ENCODE measurements at places on chromosomes 3 and 15. TPM values are rescaled to one million over a fixed set of nuclear protein-coding genes. Genes with fewer than 3 reads are reported as not detected.
A peak's percentile ranks its signal among the peaks of the same experiment; 100 is the strongest.

GRCh38 chr3:160616311-160616710, 50.9 kb upstream of the KPNA4 start:
- DNase-seq = no peak

DNA sequence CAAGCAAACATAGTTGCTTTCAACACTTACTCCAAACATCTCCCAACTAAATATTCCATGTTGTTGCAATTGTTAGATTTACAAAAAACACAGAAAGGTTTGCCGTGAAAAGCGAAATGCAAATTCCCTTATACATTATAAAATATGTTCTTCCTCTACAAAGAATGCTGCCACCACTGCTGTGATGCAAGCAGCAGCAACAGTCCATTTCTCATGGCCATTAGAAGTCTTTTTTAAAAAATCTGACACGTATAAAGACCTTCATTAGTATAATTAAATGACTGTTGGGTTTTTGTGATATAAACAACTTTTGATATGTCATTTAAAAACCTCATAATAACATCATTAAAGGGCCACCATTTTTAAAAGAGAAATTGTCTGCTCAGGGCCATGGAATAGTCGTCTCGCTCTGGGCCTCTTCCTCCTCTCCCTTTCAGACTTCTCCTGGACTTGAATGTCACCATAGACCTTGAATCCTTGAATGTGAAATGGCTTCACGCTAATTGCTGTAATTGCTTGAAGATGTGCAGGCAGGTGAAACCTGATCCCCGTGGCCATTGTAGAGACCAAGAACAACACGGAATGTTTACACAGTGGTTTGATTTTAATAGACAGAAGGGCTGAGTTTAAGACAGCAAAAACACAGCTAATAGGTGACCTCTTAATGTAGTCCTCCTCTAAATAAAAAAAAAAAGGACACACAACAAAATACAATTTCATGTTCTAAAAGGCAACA, 450.4 kb downstream of the FOXP1 start:
- no peak for DNase-seq

DNA sequence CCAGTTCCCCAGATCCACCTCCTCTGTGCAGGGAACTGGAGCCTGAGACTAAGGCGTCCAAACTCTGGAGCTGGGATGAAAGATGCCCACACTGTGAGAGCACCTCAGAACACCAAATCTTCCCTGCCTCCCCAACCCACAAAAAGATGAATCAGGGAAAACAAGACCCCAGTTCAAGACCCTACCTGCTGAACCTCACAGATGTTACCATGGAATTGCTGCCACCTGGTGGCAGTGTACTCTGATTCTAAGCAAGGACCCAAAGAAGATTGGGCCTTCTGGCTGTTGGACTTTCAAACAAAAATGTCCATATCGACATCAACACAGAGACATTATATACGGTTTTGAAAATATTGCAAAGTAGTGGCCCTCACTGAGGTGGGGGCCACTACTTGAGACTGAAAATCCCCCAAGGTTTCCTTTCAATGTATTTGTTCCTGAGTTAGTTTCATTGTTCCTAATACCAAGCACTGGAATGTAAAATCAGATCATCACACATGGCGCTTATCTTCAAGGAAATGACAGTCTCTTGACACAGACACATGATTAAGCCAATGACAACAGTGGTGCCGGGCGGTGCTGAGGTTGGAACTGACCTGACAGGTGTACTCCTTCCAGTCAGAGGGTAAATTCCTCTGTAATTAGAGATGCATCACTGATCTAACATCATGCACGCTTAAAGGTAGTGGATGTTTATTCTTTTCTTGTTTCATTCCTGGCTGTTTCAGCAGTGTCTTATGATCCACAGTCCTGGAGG, 67.6 kb downstream of the SLC6A11 start:
- no peak for DNase-seq

GRCh38 chr3:58027704-58028317, 19.6 kb downstream of the FLNB start:
- DNase-seq = no peak

DNA sequence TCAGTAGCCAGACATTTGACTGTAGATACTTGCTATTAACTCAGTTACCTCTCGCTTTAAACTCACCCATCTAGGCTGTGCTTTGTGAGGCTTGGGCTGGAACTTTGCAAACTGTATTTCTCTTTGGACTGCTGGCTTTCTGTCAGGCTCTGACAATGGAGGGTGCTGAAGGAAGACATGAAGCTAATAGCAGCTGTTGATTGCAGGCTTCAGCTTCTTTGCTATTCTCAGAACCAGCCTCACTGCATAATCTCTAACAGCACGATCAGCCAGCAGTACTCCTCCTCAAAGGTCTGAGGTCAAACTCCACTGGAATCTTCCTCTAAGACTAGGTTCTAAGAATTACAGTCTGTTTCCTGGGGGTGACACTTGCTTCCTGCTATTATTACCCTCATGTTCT, 295.6 kb downstream of the ZBBX start:
- no peak for DNase-seq

DNA sequence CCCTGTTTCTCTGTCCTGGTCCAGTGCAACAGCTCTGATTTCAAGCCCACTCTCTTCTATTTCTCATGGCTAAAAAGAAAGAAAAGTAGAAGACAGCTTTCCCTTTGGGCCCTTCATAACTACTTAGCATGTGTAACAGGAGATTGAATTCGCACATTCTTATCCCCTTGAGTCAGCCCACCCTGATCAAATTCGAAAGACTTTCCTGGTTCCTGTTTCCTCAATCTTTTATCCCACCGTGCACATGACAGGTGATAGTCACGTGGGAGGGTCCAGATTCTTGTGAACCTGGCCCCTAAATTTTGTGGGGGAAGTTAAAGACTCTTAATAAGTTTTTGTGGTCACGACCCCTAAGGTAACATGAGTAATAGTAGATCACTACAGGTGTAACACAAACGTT, 4.7 kb upstream of the CCDC54 start:
- DNase-seq = no peak

DNA sequence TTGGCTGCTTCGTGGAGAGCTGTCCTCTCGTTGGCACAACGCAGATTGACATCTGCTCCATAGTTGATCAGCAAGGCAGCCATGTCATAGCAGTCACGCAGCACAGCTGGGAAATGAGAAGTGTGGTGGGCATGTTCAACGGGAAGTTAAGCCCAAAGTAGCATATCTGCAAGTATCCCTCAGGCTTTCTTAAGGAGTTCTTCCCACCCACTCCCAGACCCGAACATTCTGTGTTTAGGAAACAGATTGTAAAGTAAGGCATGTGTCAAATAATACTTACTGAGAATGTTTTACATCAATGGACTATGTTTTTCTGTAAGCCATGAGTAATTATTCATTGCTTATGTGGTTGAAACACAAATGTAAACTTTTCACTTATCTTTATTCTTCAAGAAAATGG, 9.2 kb downstream of the ASB14 start:
- no peak for DNase-seq

DNA sequence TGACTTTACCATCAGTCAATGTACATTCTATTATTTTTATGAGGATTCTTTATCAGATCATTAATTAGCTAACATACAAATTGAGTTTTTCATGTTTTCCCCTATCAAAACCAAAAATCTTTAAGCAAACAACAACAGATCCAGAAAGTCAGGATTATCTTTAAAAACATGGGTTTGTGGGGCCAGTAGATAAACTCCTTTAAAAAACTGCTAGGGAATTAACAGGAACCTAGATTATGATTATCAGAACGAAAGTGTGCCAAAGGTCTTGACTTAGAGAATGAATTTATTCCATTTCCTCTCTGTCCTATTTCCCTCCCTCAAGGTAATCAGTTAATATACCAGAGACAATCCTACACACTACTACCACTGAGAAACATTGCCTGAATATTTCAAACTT, 13.2 kb upstream of the CCDC13 start:
- no peak for DNase-seq

GRCh38 chr15:31360843-31361763, 34.5 kb downstream of the KLF13 start:
- peak; percentile 85 for DNase-seq

DNA sequence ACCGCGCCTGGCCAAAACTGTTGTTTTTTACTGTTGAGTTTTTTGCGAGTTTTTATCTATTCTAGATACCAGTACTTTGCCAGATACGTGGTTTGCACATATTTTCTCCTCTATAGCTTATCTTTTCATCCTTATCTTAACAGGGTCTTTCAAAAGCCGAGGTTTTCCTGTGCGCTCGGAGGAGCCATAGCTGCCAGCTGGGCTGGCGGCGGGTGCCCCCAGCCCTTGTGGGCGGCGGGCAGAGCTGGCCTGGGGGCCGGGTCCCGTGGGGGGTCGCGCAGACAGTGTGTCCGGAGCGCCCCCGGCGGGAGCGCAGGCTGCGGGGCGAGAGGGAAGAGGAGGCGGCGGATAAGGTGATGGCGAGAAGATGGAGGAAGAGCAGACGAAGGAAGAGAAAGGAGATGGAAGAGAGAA, 11.1 kb upstream of the EIF4A2 start:
- DNase-seq = no peak

DNA sequence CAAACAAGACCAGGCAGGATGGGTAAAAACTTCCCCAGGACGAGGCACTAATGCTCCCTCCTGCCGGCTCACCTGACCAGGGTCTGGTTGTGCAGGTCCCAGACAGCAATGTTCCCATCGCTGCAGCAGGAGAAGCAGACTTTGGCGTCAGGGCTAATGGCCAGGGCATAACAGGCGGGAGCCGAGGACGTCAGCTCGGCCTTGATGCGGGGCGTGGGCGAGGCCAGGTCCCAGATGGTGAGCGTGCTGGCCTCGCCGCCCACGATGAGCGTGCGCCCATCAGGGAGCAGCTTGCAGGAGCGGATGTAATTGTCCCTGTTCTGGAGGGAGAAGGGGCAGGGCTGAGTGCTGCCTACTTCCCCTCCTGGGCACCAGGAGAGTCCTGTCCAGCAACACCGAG, 43.4 kb downstream of the TLE3 start:
- peak; percentile 60 for DNase-seq

DNA sequence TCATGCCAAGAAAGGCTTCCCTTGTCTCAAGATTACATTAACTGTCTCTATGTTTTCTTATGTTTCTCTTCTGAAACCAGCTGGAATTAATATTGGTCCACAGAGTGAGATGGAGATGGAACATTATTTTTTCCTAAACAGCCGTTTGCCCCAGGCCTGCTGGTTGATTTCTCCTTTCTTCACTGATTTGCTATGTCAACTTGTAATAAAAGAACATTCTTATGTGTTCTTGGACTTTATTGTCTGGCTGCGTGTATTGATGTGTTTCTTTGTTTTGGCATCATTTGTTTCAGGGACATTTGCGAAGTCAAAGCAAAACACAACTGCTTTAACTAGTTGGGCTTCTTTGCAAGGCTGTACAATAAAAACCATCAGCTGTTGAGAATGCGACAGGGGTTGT, 168.5 kb downstream of the FAM43A start:
- DNase-seq = no peak

DNA sequence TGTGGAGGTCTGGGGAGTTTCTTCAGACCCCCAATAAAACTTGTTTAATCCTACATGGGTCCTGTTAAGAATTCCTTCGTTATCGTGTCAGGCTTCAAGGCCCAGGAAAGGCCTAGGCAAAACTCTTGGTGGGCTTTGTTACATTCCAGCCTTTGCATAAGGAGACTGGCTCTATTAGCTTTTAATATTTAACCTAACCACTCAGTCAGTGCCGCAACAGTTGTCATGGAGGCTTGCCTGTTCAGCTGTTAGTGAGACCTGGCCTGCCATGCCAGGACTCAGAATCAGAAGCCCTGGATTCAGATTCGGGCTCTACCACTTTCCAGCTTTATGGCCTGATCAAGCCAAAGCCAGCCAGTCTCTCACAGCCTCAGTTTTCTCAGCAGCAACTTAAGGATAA, 19.6 kb downstream of the EIF1B start:
- no peak for DNase-seq

DNA sequence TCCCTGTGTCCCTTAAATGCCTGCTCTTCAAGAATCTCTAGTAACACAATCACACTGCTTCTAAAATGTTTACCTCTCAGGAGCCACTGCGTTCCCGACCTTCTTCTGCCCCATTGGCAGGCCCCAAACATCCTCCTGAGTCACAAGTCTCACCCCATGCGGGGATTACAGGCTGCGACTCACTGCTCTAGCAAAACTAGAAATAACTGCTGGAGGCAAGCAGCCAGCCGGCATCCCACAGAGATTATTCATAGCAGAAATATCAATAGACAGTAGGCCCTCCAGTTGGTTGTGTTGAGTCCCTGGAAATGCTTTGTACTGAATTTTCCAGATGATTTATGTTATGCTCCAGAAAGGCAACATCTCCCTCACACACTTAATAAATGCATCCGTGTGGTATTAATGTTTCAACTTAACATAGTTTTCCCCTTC, 64.8 kb downstream of the RFTN1 start:
- peak; percentile 87 for DNase-seq

The LSAMP gene
- total RNA-seq = 0.48 TPM

The PARL gene
- total RNA-seq = 57.2 TPM

The DAPK2 gene
- total RNA-seq = 31.8 TPM

The IGSF11 gene
- total RNA-seq = 1.8 TPM

The SAMD7 gene
- not detected for total RNA-seq

The STAC gene
- total RNA-seq = 0.51 TPM

The PRR20G gene
- not detected for total RNA-seq

The IL17RD gene
- 4.3 TPM for total RNA-seq

The MST1 gene
- total RNA-seq = 6.4 TPM
